PC-9 (cell line): ENCODE measurements at places on chromosomes 3 and 15. TPM values are rescaled to one million over a fixed set of nuclear protein-coding genes. Genes with fewer than 3 reads are reported as not detected.

MYRIP gene
- total RNA-seq: not detected in 2 replicates

ECE2 gene
- total RNA-seq: not detected in 2 replicates

TNNC1 gene
- 8.3 and 8.4 TPM in 2 replicates for total RNA-seq

CADM2 gene
- total RNA-seq: 0.59 and 0.70 TPM in 2 replicates

PYGO1 gene
- 3.9 and 5.1 TPM in 2 replicates for total RNA-seq

GOLGA8G gene
- not detected in 2 replicates for total RNA-seq

DNA sequence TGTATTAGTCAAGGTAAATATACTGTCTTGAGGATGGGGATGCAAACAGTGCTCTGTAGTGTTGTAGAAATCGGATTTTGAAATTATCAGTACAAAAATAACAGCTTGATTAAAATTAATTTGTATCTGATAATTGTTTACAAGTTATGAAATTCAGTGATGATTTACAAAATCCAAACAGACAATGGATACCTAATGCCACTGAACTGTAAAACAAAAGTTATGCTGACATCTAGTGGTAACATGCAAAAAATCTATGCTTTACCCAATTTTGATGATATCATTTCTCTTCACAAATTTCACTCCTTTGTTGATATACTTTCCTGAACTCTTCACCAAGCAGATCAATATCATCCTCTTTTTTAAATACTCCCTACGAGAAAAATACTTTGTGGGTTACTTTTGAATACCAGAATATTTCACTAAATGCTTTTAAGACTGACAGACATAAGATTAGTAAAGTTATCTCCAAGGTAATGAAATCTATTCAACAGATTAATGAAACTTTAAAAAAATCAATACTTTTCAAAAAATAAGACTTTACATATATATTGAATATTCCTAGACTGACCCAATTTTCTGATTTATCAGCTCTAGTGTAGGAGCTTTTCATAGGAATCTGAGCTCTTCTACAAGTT is 36.0 kb downstream of the MNS1 start:
- no peak for DNase-seq

DNA sequence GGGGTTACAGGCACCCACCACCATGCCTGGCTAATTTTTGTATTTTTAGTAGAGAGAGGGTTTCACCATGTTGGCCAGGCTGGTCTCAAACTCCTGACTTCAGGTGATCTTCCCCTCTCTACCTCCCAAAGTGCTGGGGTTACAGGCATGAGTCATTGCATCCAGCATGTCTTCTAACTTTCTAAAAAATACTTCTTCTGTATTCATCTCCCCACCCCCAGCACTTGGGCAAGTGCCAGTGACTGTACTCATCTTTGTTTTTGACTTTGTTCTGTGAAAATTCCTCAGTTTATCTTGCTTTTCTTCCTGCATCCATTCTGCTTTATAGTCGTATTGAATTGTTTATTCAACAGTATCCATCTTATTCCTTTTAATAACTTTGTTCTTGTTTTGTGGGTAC is 47.6 kb downstream of the ARIH1 start:
- DNase-seq: no peak

- DNase-seq: peak; percentile 52
Observed at GRCh38 chr15:73982222-73982962, 9.7 kb downstream of the STOML1 start.

GRCh38 chr3:27943106-27943505 is 221.0 kb upstream of the EOMES start:
- no peak for DNase-seq

- DNase-seq: no peak
Observed at GRCh38 chr3:25427563-25427941, 511 bp upstream of the RARB start.

DNA sequence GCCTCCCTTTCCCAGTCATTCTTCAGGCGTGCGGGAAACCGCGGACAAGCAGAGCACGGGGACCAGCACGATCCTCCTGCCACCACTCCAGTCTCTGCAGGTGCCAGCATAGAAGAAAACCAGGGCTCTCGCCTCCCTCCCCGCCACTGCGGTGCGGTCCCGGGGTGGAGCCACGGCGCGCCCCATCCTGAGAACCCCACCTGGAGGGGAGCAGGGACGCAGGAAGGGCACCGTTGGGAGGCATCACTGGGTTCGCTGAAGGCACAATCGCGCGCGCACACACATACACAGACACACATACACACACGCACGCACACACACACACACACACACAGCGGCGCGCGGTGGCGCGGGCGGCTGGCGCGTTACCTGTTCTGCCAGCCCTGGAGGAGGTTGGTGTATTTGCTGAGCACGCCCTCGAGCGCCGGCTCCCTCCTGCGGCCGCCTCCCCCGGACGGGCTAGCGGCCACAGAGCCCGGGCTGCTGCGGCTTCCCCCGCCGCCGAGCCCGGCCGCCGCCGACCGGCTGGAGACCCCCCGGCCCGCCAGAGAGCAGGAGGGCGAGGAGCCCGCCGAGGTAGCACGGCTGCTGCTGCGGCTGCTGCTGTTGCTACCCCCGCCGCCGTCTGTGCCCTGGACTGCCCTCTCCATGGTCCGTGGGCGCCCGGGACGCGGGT is 394 bp downstream of the OSBPL10 start:
- DNase-seq: peak; percentile 51

DNA sequence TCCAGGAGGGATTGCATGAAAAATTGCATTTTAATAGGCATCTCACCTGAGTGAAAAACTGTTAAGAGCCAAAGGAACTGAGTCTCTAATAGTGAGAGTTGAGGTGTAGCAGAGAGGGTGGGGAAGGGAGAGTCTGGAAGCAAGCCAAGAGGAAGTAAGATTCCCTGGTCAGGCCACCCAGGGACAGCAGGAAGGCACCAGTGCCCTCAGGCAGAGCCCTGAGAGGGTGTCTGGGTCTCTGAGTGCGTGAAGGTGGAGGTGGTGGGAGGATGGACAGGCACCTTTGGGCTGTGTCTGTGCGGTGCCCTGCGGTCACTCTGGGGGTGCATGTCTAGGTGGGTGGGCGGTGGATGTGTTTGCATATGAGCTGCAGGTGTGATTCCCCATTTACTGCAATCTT is 300.4 kb upstream of the ROPN1 start:
- DNase-seq: no peak

- DNase-seq: no peak
Observed at GRCh38 chr15:43508991-43509659, 8.3 kb upstream of the MAP1A start.

DNA sequence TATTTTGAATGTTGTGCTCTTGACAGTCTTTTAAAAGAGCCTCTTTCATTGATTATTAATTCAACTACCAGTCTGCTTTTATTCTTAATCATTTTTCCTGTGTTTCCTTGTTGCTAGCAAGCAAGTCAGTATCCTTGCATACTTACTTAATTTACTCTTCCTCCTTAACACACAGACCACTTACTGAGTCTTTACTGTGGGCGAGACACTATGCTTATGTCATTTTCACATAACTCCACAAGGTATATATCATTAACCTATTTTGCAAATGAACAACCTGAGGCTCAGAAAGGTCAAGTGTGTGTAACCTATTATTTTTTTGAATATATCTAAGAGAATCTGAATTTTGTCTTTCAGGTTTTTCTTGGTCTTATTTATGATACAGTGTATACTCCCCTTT is 130.9 kb downstream of the WDR76 start:
- DNase-seq: no peak

- DNase-seq: no peak
Observed at GRCh38 chr15:39896101-39896500, 24.0 kb downstream of the GPR176 start.

GRCh38 chr3:195754141-195754540 is 33.4 kb downstream of the MUC20 start:
- DNase-seq: no peak

GRCh38 chr15:93706495-93707292 is 524.7 kb upstream of the MCTP2 start:
- DNase-seq: no peak

DNA sequence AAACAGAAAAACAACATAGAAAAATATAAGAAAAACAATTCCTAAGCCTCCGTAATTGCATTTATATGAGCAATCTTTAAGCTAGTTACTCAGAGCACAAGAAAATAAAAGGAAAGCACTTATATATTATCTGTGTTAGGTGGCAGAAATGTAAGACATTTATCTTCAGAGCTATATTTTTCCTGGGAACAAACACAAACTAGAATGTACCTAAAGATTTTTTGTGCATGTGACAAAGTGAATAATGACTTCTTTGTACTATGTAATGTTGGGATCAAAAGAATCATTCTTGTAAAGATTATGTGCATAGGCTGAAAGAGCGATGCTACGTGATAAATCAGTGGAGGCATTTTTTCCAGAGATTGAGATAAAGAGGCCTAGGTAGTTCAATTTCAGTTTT is 111.3 kb upstream of the GMNC start:
- DNase-seq: no peak

DNA sequence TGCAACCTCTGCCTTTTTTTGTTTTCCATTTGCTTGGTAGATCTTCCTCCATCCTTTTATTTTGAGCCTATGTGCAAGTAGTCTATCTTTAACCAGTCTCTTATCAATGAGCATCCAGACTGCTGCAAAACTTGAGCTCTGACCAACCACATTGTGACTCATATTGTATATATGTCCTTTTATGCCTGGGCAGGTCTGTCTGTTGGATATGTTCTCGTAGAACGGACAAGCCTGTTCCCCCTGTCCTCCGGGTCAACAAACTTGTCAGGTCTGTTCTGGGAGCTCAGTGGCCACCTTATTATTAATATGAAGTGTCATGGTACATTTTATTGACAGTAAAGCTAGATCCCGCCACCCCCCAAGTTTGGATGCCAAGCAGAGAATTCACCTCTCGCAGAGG is 252.9 kb upstream of the ST8SIA2 start:
- DNase-seq: peak; percentile 75

- no peak for DNase-seq
Observed at GRCh38 chr3:107498646-107499045, 24.1 kb upstream of the BBX start.
